ENCODE measurements at places on chromosomes 2 and 18.
A peak's percentile ranks its signal among the peaks of the same experiment; 100 is the strongest.

GRCh38 chr2:157059036-157059435 is 198.5 kb upstream of the GALNT5 start:
- no peak for DNase-seq

GRCh38 chr2:180505203-180505602 is 475.2 kb upstream of the UBE2E3 start:
- DNase-seq: no peak

DNA sequence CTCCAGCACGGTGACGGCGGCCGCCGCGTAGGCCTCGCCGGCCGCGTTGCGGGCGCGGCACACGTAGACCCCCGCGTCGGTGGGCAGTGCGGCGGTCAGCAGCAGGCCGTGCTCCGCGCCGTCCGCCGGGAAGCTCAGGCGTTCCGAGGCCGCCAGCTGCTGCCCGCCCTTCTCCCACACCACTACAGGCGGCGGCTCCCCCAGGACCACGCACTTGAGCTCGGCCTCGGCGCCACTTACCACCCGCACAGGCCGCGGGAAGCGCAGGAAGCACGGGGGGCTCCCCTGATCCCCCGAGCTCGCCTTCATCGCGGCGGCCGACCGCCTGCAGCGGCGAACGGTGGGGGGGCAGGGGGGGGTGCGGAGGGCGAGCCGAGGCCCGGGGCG is 422 bp downstream of the OBSL1 start:
- peak; percentile 80 for DNase-seq

DNA sequence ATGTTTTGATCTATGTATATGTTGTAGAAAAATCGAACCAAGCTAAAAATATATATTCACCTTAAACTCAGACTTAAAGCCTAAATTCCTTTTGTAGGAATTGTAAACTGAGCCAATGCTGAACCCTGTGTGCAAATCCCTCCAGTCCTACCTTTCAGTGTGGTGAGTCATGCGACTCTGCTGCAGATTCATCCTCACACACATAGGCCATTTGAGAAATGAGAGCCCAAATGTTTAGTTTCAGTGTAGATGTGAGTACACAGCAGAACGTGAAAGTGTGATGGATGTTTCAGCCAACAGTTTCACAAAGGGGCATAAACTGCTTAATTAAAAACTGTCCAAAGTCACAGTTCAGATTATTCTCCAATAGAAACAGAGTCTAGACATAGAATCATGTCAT is 193.2 kb downstream of the CDH19 start:
- no peak for DNase-seq

Measured in right kidney (tissue), 9 donors.